HFFc6 (cell line): ENCODE measurements at places on chromosomes 4 and X. TPM values are rescaled to one million over a fixed set of nuclear protein-coding genes. Genes with fewer than 3 reads are reported as not detected.

DNA sequence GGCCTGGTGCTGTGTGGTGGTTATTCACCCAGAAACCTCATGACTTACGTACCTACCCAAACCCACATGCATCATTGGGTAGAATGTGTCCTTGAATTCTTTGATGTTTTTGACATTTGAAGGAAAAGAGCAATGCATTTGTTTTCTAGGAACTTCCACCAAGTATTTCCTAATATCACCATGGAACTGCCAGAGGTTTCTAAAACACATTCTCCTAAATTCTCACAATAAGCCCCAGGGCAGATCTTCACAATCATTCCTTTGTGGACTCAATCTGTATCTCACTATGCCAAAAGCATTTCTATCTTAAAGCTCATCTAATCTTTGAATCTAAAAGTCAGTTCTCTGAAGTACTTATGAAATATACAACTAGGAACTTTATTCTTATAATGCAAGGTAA lies 8.3 kb upstream of the ODAM start:
- H3K36me3 ChIP-seq, result no peaks in the 10 kb centered on the region
- no peaks in the 10 kb centered on the region for H3K4me1 ChIP-seq
- no peak overlapping the region for H3K27ac ChIP-seq
- no peak for DNase-seq
- no peak overlapping the region for H3K4me3 ChIP-seq

GRCh38 chrX:120357186-120357585 lies 4.7 kb upstream of the ATP1B4 start:
- H3K4me3 ChIP-seq, result no peak overlapping the region
- H3K27ac ChIP-seq, result no peak overlapping the region
- DNase-seq, result no peak
- no peaks in the 10 kb centered on the region for H3K36me3 ChIP-seq

DNA sequence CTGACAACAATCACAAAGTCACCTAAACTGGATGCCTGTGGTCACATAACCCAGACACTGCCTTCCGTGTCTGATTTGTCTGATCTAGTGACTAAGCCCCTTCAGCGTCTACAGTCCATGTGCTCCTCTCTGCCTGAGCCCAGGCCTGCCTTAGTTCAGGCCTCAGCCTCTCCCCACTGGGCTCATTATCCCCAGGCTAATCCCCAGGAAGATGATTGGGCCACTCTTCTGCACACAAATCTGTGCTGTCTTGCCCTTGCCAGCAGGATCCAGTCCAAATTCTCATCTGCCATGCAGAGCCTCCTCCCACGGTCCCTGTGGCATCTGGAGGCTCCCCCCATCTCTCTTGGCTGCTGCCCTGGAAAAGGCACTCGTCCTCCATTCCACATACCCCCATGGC lies 96.5 kb downstream of the SLC2A9 start:
- no peak overlapping the region for H3K4me3 ChIP-seq
- H3K4me1 ChIP-seq, result no peaks in the 10 kb centered on the region
- no peaks in the 10 kb centered on the region for H3K36me3 ChIP-seq
- DNase-seq, result no peak

DNA sequence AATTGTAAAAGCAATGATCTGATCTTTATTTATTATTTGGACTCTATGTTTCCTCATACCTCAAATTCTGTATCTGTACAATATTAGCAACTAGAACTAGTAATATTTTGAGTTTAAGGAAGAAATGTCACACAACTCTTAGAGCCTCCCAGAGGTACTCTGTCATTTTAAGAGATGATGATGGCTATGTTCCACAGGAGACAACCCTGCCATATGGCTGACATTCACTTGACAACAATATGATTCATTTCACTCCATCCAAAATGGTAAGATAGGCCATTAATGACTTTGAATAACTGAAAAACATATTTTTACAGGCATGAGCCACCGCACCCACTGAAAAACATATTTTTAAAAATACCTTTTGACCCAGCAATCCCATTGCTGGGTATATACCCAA lies 190.3 kb downstream of the MAML3 start:
- no peak overlapping the region for H3K4me3 ChIP-seq
- H3K27ac ChIP-seq, result no peak overlapping the region

DNA sequence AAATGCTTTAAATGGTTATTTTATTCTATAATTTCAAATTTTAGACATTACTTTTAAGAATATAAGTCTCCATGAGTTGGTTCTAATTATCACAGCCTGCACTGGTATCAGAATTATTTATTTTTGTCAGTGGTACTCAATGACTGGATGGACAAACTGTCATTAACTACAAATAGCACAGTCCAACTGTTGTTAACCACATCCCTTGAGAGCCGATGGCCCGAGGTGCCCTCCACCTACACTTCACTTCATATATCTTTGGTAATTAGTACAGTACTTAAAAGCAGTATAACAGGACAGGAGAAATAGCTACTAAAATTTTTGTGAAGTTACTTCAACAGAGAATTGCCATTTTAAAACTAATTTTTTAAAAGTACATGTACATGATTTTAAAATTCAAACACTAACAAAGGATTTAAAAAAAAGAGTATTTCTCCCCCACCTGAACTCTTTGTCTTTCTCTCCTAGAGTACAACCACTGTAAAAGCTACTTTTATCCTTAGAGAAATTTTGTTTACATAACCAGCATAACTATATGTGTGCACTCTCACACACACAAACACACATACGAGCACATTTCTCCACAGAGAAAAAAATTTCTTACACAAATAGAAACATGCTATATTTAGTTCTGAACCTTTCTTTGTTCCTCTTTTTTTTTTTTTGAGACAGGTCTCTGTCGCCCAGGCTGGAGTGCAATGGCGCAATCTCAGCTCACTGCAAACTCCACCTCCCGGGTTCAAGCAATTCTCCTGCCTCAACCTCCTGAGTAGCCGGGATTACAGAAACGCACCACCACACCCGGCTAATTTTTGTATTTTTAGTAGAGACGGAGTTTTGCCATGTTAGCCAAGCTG lies 6.5 kb downstream of the TIFA start:
- H3K27ac ChIP-seq, result no peak overlapping the region
- no peak for DNase-seq
- peaks cover 6% of the 10 kb centered on the region; the same call in 1 of the 2 replicates for H3K36me3 ChIP-seq

DNA sequence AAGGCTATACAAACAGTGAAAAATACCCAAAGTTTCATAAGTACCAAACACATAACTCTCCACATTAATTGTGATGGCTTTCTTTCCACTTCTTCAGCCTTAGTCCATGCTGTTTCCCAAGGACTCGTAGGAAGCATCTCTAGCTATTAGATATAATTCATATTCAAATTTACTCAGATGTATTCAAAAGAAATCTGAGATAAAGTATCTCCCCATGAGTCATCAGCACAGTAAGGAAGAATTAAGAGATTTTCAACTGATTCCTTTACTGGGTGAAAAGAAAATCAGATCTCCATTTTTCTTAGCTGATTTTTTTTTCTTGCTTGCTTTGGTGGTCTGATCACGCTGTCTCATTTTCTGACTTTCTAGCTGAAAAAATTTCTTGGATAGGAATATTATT lies 71.7 kb downstream of the MID1 start:
- DNase-seq, result no peak
- peak overlapping the region; percentile 44 for H3K27ac ChIP-seq
- H3K27me3 ChIP-seq, result no peaks in the 10 kb centered on the region
- H3K36me3 ChIP-seq, result no peaks in the 10 kb centered on the region

DNA sequence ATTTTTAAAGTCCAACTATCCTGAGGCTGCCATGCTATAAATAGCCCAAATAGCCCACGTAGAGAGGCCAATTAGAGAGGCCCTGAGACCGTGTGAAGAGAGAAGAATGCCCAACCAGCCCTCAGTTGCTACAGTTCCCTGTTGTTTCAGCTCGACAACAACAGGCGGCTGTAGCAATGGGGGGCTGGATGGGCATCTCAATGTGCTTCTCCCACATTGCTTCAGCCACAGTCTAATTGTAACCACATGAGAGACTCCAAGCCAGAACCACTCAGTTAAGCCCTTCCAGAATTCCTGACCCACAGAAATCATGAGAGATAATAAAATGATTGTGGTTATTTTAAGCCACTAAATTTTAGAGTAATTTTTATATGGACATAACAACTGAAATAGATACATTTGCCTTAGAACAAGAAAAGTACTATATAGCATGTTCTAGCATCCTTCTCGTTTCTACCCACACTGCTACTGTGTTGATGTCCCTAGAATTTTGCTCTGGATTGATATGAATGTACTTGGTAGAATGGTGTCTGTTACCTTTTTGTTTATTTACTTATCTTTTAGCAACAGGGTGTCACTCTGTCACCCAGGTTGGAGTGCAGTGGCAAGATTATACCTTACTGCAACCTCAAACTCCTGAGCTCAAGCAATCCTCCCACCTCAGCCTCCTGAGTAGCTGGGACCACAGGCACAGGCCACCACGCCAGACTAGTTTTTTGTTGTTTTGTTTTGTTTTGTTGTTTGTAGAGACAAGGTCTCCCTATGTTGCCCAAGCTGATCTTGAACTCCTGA lies 436.4 kb downstream of the BCOR start:
- H3K4me1 ChIP-seq, result peaks cover 15% of the 10 kb centered on the region
- H3K4me3 ChIP-seq, result no peak overlapping the region
- no peaks in the 10 kb centered on the region; the same call in 1 of the 2 replicates for H3K27me3 ChIP-seq
- no peaks in the 10 kb centered on the region for H3K36me3 ChIP-seq

GRCh38 chr4:83490876-83491450 lies 6.1 kb upstream of the ABRAXAS1 start:
- H3K27ac ChIP-seq, result no peak overlapping the region
- no peak overlapping the region for H3K4me3 ChIP-seq
- H3K4me1 ChIP-seq, result 0 out of 2 replicates have a peak, but pooled peaks cover 6% of the 10 kb centered on the region
- DNase-seq, result peak; percentile 11
- 0 out of 2 replicates have a peak, but pooled peaks cover 2% of the 10 kb centered on the region for H3K27me3 ChIP-seq
- no peaks in the 10 kb centered on the region for H3K36me3 ChIP-seq

- no peaks in the 10 kb centered on the region for H3K4me1 ChIP-seq
- no peak overlapping the region for H3K4me3 ChIP-seq
- H3K27ac ChIP-seq, result no peak overlapping the region
- no peak for DNase-seq
- H3K27me3 ChIP-seq, result peaks cover 3% of the 10 kb centered on the region; the same call in 1 of the 2 replicates
Measured at GRCh38 chr4:3497523-3498389, 34.5 kb downstream of the LRPAP1 start.

- no peaks in the 10 kb centered on the region for H3K27me3 ChIP-seq
- H3K4me1 ChIP-seq, result peaks cover 58% of the 10 kb centered on the region
- DNase-seq, result peak; percentile 31
- H3K4me3 ChIP-seq, result peak overlapping the region; percentile 85; the same call in 1 of the 2 replicates
Measured at GRCh38 chr4:122796801-122797404, 29.7 kb upstream of the FGF2 start.

DNA sequence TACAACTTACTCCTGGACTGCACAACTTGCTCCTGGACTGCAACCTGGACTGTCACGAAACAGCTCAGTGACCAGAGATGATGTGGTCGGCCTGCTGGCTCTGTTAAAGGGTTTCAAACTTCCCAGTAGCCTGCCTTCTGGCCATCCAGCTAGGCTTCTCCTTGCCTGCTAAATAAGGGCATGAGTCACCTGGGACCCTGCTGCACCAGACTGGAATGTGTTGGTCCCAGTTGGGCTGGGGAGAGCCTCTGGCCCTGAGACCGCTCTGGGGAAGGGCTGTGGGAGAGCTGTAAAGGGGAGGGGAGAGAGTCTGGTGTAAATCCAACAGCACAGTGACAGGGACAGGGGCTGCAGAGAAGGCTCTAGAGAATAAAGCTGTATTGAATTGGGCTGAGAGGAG lies 165.8 kb downstream of the VSIG4 start:
- no peak for DNase-seq
- no peaks in the 10 kb centered on the region for H3K36me3 ChIP-seq
- peaks cover 5% of the 10 kb centered on the region for H3K27me3 ChIP-seq
- no peak overlapping the region for H3K27ac ChIP-seq

DNA sequence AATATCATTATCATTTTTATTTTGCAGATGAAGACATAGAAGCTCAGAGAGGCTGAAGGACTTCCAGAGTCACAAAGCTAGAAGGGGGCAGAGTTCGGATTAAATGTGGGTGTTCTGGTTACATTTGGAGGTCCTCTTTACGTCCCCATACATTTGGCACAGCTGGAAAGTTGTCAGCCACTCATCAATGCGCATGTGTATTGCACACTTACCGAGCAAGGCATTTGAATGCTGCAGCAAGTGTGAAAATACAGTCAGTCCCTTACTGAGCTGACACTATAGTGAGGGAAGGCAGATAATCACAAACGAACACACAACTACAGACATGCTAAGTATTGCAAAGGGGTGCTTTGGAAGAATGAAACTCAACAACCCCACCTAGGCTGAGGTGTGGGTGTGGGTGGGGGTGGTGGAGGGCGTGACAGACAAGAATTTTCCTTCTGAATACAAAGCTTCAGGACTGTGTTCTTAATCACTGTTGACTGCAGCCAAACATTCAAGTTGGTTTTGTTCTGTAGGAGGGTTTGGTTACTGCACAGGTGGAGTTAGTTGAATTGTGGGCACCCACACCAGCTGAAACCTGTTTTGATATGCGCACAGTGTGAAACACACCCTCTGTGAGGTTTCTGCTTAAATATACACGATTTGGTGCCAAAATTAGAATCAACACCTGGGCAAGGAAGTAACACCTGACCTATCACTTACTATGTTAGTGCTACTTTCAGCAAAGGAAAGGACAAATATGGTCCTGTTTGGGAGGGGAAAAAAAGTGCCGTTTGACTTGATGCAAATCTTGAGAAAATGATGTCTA lies 72.4 kb downstream of the COQ2 start:
- H3K27ac ChIP-seq, result no peak overlapping the region
- H3K27me3 ChIP-seq, result peaks cover 6% of the 10 kb centered on the region
- H3K36me3 ChIP-seq, result peaks cover 10% of the 10 kb centered on the region
- no peak for DNase-seq
- H3K4me3 ChIP-seq, result no peak overlapping the region

DNA sequence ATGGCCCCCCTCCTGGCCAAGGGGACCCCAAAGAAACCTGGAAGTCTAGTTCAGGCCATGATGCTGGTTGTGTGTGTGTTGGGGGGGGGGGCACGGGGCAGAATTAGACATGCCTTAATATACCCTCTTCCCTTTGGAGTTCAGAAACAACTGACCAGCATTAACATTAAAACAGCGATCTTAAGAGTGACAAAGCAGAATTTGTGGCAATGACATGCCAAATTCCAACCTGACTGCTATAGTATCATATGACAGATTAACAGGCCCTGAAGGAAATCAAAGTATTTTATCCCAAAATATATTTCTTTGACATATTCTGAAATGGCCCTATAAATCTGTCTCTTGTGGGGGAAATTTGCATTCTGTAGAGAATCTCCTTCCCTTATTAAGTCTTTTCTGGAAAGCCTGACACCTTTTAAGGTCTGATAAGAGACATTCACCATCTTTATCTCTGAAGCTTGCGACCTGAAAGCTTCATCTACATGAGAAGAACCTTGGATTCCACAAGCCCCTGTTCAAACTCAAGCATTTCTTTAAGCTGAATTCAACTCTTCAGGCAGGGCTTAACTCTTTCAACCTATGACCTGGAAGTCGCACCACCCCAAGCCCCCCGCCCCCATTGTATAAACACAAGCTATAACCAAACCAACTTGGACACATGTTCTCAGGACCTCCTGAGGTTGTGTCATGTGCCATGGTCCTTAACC lies 40.2 kb downstream of the ABCB7 start:
- H3K36me3 ChIP-seq, result no peaks in the 10 kb centered on the region
- no peak overlapping the region for H3K4me3 ChIP-seq
- no peak overlapping the region for H3K27ac ChIP-seq
- DNase-seq, result no peak
- no peaks in the 10 kb centered on the region for H3K4me1 ChIP-seq

The MAGEA11 gene
- total RNA-seq, result 0.17 TPM in 1 of 3 replicates, not detected in the others

The SYP gene
- total RNA-seq, result 0.21 and 0.28 TPM in 2 replicates

The SHISA3 gene
- not detected in 3 replicates for total RNA-seq

The XAGE3 gene
- total RNA-seq, result not detected in 3 replicates
